ENCODE measurements at places on chromosomes 2 and 18.

DNA sequence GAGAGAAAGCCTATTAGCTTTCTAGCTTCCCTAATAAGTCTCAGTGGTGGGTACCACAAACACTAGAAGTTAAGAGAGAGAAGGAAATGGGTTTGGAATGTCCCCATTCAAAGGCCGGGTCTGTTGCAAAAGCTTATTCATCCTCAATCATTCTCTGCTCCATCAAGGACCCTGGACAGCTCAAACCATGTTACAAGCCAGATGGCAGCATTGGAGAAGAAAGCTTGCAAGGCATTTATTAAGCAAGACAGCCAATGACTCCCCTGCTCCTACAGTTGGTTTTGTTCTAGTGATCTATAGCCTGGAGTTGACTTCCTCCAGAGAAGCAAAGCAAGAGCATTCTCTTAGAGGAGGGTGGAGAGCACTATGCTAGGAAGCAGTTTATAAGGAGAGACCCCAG, 86.9 kb upstream of the LMAN1 start:
- DNase-seq = no peak

DNA sequence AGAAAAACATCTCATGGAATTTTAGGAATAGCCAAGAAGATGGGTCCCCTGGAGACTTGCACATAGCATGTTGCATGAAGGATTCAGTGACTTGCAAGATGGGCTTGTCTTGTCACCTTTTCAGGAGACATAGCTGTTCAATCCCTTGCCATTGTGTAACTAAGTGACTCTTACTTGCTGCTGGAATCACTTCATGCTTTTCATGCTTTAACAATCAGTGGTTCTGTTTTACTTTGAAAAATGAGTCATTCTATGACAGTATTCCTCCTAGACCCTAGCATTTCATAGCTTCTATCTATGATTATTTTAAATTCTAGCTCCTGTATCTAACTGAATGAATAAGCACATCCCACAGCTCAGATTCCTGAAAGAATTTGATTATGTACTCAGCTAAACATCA, 2.8 kb downstream of the KYNU start:
- DNase-seq = no peak

GRCh38 chr18:2337552-2338141, 233.7 kb downstream of the METTL4 start:
- no peak for DNase-seq

DNA sequence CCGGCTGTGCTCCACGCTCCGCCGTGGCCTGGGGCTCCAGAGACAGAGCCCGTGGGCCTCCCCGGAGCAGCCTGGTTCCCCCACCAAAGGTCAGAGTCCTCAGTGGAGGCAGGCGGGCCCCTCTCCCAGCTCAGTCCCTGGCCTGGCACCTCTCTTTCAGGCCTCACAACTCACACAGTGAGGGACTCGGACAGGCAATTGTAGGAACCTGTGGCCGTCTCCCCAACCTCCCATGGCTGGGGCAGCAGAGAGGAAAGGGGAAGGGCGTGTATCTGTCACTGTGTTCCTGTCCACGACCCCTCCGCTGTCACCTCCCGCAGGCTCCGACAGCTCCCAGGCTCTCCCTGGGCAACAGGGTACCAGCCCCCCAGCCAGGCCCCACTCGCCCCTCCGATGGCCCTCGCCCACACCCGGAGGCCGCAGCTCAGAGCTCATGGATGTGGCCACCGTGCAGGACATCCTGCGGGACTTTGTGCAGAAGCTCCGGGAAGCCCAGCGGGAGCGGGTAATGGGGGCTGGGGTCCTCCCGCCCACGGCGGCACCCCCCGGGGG, 32.4 kb upstream of the SNED1 start:
- no peak for DNase-seq

GRCh38 chr2:105446501-105446900, 47.6 kb upstream of the FHL2 start:
- DNase-seq = no peak

GRCh38 chr2:84906108-84906899, 848 bp downstream of the TMSB10 start:
- DNase-seq = peak; percentile 42

GRCh38 chr2:28821295-28821958, 10.8 kb downstream of the SPDYA start:
- DNase-seq = peak; percentile 49

DNA sequence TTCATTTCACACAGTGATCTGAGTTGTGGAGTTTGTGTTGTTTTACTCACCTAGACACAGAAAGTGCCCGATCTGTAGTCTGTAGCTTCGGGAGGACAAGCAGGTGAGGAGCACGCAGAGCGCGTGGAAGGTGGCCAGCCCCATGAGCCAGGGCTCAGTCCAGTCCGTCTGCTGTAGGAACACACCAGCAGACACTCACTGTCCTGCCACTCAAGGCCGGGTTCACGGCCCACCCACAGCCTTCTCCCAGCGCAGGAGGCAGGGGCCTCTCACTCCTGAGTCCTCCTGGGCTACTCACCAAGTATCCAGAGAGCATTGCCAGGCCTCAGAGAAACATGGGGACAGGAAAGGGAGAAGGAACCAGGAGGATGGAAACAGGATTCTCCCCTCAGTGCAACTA, 1.7 kb downstream of the TMEM18 start:
- no peak for DNase-seq

- DNase-seq = no peak
Observed at GRCh38 chr2:234399451-234400246, 97.2 kb downstream of the ARL4C start.

DNA sequence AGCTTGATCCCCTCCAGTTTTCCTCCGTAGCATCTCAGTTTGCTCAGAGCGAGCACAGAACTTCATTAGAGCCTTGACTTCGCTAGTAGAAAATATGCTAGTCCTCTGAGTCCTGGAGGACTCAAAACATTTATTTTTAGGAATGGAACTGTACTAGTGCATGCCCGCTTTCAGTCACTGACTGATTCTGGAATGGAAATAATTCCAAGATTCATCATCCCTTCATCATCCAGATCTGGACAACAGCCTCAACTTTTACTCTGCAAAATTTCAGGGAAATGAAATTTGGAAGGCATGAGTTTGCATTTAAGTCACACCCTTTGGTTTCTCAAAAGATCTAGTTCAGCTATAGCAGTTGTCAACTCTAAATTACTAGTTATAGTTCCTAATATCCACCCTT, 304.6 kb downstream of the XIRP2 start:
- no peak for DNase-seq

- DNase-seq = no peak
Observed at GRCh38 chr18:389658-390357, 110.7 kb downstream of the COLEC12 start.

All from activated gamma-delta T cell treated with anti-CD3 and anti-CD28 coated beads, Interleukin-2, amount 50 U/mL, for 16 hours (primary cell).